Esophagus mucosa (tissue), 1 donor: ENCODE measurements at places on chromosomes 3 and 15. TPM values are rescaled to one million over a fixed set of nuclear protein-coding genes. Genes with fewer than 3 reads are reported as not detected.

The ZNF660 gene
- 0.16 TPM for total RNA-seq

The RAB27A gene
- 12.6 TPM for total RNA-seq

The CHRNA3 gene
- 0.20 TPM for total RNA-seq

The SPINT1 gene
- total RNA-seq, result 127 TPM

The USP19 gene
- 36.2 TPM for total RNA-seq

The LRRC2 gene
- total RNA-seq, result 0.28 TPM

The ADGRG7 gene
- total RNA-seq, result not detected

The DISP2 gene
- total RNA-seq, result 0.28 TPM

The HYAL3 gene
- total RNA-seq, result 4.8 TPM

DNA sequence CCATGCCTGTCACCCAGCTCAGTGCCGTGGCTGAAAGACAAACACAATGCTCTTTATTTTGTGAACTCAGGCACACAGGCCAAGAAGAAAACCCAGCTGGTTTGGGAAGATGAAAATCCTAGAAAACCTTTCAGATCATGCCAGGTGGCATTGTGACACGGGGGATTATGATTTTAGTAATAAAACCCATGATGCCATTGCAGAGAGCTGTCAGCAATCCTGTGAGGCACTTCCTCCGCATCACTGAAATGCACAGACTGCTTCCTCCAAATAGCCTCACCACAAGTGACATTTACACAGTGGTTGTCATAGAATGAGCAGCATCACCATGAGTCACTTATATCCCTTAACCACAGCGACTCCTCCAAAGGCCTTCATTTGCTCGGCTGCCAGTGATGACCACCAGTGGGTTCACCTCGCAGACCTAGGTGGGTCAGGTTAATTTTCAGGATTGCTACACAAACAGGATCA, 22.7 kb downstream of the ABHD6 start:
- ATAC-seq, result peak; percentile 56

- peak; percentile 43 for ATAC-seq
Observed at GRCh38 chr3:140736863-140737460, 59.1 kb downstream of the TRIM42 start.

DNA sequence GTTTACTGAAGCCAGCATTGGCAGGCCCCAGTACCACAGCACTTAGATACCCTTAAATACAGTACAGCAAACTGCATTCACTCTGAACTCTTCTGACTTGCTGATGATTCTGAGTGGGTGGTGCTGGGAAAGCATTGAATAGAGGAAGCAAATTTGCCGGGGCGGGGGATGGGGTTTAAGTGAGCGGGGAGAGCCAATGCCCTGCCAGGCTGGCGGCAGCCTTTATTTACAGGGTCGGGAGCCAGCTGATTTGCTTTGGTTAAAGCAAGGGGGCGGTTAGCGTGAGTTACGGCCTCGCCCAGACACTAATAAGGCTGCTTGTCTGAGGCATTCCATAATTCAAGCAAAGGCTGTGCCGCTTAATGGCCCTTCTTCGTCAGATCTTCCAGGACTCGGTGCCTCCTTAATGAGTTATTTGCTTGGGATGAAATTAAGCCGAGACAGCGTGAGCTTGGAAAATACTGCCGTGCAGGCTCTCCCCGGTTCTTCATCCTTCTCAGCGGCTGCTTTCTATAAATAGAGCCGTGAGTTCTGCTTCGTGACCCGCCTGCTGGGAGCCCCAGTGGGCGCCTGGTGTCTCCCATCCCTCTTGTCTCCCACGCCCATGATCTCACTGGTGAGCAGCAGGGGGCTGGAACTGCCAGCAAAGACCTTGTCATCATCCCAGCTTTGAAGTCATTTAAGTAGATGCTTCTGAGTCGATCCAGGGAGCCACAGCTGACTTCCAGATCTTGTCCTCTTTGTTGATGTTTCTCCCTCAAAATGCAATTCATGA, 25.8 kb downstream of the SPSB4 start:
- no peak for ATAC-seq

GRCh38 chr3:97822359-97822775, 556 bp downstream of the CRYBG3 start:
- peak; percentile 26 for ATAC-seq

GRCh38 chr3:194540274-194540905, 53.6 kb upstream of the ATP13A3 start:
- ATAC-seq, result no peak

DNA sequence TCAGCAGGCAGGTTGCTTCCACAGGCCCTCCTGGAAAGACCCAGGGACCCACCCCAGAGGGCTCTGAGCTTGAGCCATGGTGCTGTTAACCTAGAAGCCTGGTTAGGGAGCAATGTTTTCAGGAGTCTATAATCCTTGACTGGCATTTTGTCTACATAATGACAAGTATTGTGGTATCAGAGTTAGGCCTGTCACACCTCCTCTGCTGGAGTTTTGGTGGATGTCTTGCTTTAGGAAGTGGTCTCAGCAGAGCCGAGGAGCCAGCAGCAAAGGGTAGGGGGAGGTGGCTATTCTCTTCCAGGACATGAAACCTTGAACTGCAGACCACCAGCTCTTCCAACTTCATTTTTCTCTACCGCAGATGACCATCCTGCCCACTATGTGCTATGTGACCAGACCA, 76.1 kb downstream of the CLSTN2 start:
- ATAC-seq, result no peak

DNA sequence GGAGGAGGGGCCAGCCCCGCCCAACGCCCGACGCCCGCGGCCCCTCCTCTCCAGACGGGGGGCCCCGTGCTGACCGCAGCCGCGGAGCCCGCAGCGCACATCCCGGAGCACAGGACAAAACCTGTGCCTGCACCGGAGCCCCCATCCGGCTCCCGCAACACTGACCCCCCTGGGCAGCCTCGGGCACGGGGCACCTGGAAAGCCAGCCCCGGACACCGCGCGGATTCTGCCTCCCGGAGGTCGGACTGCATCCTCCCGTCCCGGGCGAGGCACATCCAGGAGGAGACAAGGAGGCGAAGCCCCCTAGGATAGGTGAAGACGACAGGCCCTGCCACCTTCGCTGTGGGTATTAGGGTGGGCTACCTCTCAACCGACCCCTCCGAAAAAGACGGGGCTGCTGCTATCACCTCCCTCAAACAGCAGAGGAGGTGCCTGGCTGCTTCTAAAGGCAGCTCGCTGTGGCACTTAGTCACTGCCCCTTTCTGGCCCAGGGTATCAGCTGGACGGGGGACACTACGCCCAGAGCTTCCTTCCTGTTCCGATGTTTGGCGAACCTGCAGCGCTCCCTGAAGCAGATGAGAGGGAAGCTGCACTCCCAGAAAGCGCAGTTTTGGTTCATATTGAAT, 10.6 kb downstream of the XXYLT1 start:
- ATAC-seq, result peak; percentile 32

DNA sequence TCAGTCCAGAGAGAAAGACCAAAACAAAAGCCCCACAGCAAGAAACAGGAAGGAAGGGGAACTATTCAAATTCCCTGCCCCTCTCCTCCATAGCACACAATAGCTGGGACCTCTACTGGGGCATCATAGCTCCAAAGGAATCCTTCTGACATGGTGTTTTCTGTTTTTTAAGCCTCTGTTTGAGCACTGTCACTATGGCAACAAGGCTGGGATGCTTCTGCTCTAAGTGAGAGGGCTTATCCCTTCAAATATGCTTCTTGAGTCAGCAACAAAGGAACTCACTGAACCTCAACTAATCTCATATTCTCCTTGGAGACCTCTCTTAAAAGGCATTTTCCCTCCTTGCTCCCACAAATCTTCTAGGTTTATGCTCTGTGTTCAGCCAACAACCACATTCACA, 40.5 kb downstream of the MYLK start:
- ATAC-seq, result no peak

- ATAC-seq, result no peak
Observed at GRCh38 chr15:69996321-69997160, 101.2 kb downstream of the TLE3 start.

GRCh38 chr3:43178891-43179366, 73.0 kb upstream of the POMGNT2 start:
- ATAC-seq, result peak; percentile 79

GRCh38 chr15:66072616-66073361, 180.8 kb downstream of the MEGF11 start:
- ATAC-seq, result no peak

DNA sequence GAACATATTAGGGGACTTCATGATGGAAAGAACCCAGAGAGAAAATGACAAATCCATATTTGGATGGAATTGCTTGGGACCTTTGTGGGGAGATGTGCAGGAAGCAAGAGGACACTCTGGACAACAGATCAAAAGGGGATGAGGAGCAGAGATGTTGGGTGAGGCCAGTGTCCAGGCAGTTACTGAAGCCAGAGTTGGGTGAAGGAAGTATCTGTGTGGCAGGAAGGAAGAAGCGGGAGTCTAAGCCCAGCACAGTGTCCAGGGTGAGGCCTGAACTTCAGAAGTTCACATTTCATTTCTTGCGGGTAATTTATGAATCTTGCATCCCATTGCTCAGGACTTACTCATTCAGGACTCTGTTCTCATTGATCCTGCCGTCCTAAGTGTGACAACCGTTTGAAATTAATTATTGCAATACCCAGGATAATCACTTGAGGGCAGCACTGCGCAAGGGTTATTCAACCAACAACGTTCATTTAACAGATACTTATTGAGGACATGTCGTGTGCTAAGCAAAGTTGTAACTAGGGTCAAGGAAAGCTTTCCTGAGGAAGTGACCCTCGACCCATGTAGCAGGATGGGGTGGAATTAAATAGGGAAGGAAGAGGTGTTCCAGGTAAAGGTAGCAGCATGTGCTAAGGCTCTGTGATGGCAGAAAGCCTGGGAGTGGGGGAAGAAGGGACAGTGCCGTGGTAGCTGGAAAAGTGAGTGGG, 61.3 kb upstream of the CMTM8 start:
- ATAC-seq, result peak; percentile 73

DNA sequence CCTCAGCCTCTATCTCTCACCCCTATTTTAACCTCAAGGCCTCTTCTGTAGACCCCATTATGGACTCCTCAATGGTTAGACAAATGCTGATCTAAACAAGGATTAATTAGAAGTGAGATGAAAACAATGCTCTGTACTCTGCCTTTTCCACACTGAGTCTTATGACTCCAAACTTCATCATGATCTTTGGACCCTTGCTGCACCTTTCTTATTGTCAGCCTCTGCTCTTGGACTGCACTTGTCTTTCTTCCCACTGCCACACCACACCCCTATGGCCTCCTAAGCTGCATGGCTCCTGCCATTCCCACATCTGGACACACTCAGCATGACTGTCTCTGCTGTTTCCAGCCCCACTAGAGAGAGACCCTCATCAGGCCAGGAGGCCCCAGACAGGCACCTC, 348.2 kb downstream of the RORA start:
- ATAC-seq, result no peak

GRCh38 chr3:36561601-36562000, 181.3 kb downstream of the STAC start:
- no peak for ATAC-seq

- ATAC-seq, result no peak
Observed at GRCh38 chr3:149955449-149955848, 15.2 kb downstream of the PFN2 start.

DNA sequence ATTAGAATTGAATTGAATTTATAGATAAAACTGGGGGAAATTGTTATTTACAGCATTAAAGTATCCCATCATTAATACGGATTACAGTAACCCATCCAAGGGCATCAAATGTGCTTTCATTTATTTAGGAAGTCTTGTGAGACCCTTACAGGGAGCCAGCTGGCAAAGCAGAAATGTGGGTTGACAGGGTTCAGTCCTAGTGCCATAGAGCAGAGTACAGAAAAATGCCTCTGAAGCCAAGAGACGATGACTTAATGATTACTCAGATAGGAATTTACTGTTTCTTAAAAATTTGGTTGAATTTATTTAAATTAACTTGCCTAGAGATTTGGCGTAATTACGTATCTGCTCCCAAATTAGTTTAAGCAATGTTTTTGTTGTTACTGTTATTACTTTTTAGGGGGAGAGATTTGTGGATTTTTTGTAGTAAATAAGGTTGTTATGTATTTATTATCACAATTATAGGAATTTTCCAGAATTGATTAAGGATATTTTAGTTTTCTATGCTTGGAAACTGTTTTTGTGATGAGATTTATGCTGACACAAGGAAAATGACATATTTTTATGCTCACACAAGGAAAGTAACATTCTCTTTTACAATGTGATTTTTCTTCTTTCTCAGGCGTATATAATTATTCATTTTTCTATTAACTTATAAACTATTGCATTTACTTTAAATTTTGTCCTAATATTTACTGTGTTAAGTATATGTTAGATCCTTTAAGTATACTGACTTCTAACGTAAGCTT, 152.0 kb downstream of the EPHA6 start:
- no peak for ATAC-seq

DNA sequence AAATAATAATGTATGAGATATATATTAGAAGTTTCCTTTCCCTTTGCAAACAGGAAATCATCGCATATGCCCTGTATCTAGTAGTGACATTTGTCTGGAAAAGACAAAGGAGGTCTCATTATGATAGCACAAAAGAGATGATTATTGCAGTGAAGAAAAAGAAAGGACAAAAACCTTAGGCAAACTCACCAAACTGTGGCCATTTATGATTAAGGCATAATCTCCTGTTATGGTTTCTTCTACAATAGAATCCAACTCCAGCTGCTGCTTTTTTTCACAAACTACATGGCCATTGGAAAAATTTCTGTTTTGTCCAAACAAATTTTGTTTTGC, 218.2 kb downstream of the ATP8B4 start:
- ATAC-seq, result no peak

DNA sequence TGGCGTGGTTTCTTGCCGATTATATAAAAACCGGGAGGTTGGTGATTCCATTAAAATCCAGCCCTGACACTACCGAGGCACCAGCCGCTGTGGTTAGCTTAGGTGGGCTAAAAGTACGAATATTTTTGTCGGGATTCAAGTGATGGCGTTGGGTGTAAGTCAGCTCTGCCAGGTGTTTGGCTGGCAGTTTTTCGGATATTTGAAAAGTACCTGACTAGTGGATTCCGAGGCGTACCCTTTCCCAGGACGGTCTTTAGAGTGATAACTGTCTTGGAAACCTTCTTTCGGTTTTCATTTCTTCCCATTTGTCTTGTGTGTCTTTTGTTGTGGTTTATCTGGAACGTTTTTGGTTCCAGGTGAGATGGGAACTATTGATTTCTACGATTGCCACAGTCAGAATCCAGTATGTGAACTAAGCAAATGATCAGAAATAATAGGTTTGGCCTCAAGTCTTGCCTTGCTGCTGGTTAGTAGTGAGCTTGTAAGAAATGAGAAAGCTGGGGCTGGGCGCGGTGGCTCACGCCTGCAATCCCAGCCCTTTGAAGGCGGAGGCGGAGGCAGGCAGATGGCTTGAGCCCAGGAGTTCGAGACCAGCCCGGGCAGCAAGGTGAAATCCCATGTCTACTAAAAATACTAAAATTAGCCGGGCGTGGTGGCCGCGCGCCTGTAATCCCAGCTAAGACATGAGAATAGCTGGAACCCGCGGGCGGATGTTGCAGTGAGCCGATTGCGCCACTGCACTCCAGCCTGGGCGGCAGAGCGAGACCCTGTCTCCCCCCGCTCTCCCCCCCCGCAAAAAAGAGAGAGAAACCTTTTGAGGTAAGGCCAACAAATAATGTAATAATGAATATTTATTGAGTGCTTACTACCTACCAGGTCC, 1.4 kb downstream of the FYTTD1 start:
- ATAC-seq, result peak; percentile 12

GRCh38 chr3:31768479-31769125, 212.5 kb downstream of the OSBPL10 start:
- no peak for ATAC-seq
